AG08395 (cell line): ENCODE measurements at places on chromosomes 7 and 10.

DNA sequence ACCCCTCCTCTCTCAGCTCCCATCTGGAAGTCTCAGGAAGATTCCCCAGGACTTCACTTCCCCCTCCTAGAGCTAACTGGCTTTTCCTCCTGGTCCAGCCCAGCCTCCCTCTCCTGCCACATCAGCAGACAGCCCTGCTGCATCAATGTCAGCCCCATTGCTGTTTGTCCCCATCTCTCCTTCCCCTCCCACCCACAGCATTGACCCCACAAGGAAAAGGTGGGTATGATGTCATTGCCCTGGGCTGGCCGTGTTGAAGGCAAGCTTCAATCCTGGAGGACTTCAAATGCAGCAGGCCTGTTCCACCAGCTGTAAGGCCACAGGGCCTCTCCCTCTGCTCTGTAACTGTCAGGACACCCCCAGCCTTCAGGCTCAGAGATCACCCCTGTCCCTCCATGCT is 66.5 kb downstream of the C10orf105 start:
- DNase-seq, result no peak

- DNase-seq, result no peak
These were observed 83.4 kb downstream of the DOCK4 start for GRCh38 chr7:112122798-112123197.

GRCh38 chr7:101151908-101152651 is 2.2 kb upstream of the AP1S1 start:
- no peak for DNase-seq

- no peak for DNase-seq
These were observed 90.1 kb upstream of the PIK3CG start for GRCh38 chr7:106774768-106775551.

DNA sequence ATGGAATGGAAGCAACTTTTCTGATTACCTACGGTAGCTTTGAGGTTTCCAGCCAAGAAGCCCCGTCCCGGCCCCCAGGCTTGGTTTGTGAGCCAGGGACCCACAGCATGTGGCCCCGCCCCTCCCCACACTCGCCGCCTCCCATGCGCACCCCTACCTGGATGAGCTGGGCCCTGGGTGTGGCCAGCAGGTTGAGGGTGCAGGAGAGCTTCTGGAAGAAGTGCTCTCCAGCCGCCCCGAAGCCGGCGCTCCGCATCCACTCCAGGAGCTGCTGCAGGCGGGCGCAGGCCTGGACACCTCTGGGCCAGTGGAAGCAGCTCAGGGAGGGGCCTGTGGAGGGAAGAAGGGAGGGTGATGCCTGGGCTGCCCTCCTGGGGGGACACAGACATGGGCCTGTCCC is 39.7 kb downstream of the AP5Z1 start:
- no peak for DNase-seq

- DNase-seq, result no peak
These were observed 134.6 kb downstream of the TCERG1L start for GRCh38 chr10:131176907-131177306.

GRCh38 chr10:110083884-110084283 is 76.1 kb downstream of the ADD3 start:
- DNase-seq, result peak; percentile 6

DNA sequence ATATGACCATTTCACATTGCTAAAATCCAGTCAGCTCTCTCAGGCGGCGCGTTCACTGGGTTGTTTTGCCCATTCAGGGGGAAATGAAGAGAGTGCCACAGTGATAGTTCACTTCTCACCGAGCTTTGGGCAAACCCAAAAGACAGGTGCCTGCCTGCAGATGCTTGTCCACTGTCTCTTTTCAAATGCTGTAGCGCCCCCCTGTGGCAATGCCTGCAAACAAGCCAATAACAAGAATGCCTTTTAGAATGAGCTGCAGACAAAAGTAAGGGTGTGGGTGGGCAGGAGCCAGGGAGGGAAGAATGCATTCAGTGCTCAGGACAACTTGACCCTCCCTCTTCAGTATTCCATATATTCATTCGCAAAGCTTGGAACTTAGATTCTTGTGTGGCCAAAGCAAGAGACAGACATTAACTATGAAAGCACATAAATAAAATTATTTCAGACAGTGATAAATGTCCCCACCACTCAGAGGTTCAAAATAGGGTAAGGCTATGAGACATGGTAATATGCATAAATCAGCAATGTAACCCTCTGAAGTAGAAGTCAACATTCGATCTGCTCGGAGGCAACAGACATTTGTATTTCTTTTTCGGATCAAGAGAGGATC is 86.9 kb downstream of the JAZF1 start:
- DNase-seq, result peak; percentile 65

- DNase-seq, result no peak
These were observed 115.9 kb downstream of the RAPGEF5 start for GRCh38 chr7:22240904-22241571.

- DNase-seq, result no peak
These were observed 32.4 kb upstream of the INPP5F start for GRCh38 chr10:119693262-119693957.

GRCh38 chr7:22653951-22654350 is 73.0 kb upstream of the IL6 start:
- no peak for DNase-seq

- DNase-seq, result no peak
These were observed 258.8 kb downstream of the THSD7A start for GRCh38 chr7:11573128-11573750.

GRCh38 chr10:128211953-128212727 is 85.9 kb upstream of the MKI67 start:
- DNase-seq, result peak; percentile 89

- no peak for DNase-seq
These were observed 8.3 kb downstream of the HOXA4 start for GRCh38 chr7:27122077-27122910.

GRCh38 chr7:139060695-139061237 is 24.9 kb upstream of the ZC3HAV1L start:
- no peak for DNase-seq

GRCh38 chr7:6128205-6128604 is 97.0 kb downstream of the ANKRD61 start:
- no peak for DNase-seq

DNA sequence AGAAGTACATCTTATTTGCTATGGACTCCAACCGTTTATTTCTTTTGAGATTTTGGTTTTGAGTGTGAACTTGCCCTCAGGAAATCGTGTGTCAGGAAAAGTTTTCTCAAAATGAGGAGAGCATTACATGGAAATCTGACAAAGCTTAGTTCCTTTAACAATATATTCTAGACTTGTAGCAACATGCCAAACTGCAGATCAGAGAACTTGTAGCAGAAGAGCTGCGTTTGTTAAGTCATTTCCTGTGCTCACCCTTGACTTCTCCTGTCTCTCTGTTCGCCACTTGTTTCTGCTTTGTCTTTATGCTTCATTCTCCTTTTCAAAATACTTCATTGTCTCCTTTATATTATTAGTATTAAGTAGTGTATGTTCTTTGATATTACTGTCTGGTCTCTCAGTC is 116.6 kb upstream of the FOXP2 start:
- no peak for DNase-seq

DNA sequence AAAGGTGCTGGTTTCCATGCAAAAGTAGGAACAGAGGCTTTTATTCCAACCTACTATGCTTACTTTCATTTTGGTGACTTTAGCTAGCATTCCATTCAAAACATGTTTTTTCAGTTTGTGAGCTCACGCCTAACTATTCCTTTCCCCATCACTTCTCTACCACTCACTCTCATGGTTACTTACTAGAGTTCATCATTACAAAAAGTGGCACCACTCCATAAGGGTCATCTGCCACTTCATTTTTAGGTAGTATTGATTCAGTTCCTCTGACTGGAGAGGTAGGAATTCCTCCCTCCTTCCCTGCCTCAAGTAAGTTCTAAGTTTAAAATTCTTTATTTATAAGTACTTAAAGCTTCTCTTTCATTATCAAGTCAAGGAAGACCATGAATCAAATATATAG is 543.1 kb downstream of the HTR7 start:
- DNase-seq, result no peak

GRCh38 chr10:69377933-69378332 is 38.8 kb downstream of the TACR2 start:
- no peak for DNase-seq

GRCh38 chr7:131027287-131027773 is 293.3 kb upstream of the KLF14 start:
- DNase-seq, result peak; percentile 88

DNA sequence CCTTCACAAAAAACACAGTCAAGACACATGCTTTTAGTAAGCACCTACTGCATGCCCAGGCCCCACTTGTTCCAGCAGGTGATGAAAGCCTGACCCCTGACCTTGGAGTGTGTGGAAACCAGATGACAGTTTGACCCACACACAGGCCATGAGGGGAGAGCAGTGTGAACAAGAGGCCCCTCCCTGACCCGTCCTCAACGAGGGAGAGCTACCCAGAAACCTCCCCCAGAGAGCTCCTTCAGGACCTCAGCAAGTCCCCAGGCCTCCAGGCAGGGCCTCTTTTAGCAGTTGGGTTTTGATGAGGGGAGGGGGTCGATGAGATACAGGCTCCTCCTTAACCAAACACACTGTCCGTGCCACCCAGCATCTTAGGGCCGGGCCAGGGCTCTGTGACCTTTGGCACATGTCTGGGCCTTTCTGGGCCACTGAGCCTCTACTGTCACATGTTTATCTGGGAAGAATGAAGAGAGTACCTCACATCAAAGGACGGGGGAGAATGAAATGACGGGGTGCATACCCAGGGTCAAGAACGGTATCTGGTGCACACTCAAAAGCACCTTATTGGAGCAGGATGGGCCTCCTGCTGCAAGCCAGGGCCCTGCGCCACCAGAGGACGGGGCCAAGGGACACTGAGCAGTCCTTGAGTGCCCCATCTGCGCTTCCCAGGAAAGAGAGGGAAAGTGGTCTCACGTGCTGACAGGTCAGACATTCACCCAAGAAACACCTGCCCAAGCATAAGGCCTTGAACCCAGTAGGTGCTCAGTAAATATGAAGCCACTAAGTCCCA is 202.6 kb upstream of the ZMIZ1 start:
- no peak for DNase-seq

DNA sequence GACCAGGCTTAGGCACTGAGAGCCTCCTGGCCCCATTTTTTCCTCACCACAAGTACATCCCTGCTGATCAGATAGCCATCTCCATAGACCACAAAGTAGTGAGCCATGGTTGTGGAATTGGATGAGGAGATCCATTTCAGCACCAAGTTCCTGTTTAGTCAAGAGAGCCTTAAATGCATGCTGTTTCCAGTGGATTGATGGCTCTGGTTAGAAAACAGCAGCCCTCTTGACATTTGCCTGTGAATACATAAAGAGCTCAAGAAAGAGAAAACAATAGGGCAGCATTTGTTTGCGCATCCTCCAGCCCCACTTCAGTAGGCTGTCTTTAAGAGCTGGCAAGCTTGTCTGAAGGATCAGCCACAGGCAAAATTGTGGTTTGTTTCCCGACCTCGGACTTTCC is 251.2 kb downstream of the POU6F2 start:
- peak; percentile 50 for DNase-seq

GRCh38 chr7:51606601-51607154 is 290.1 kb upstream of the COBL start:
- DNase-seq, result no peak

- DNase-seq, result no peak
These were observed 161.2 kb downstream of the LRRTM3 start for GRCh38 chr10:67087135-67087425.

DNA sequence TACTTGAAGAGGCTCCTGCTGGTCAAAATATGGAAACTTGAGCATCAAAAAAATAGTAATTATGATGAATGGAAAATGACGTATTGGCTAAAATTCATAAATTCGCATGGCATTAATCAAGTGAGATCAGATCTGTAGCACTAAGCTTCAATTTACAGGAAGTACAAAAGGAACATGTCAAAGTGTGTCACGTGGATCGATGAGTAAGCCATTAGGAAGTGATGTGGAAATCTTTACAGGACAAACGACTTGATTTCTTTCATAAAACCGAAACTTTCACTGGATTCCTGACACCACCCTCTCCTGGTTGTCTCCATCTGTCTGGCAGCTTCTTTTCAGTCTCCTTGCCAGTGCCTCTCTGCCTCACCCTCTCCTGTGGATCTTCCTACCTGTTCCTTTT is 25.8 kb downstream of the AKR1C8 start:
- DNase-seq, result no peak

DNA sequence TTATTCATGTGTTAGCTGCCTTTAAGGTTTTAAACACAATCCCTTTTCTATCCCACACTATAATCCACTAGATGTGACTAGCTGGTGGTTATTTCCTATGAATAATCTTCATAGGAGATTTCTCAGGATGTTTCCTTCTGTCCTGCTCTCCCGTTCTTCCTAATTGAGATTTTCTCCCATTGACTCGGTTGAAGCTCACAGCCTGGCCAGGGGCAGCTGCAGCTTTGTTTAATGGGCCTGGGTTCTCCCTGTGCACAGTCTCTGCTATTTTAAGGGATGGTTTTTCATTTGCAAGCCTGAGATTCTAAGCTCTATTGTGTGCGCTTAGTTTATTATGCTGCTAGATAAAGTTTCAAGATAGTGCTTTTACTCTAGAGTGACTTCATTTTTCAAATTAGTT is 283.4 kb upstream of the AOAH start:
- DNase-seq, result no peak

DNA sequence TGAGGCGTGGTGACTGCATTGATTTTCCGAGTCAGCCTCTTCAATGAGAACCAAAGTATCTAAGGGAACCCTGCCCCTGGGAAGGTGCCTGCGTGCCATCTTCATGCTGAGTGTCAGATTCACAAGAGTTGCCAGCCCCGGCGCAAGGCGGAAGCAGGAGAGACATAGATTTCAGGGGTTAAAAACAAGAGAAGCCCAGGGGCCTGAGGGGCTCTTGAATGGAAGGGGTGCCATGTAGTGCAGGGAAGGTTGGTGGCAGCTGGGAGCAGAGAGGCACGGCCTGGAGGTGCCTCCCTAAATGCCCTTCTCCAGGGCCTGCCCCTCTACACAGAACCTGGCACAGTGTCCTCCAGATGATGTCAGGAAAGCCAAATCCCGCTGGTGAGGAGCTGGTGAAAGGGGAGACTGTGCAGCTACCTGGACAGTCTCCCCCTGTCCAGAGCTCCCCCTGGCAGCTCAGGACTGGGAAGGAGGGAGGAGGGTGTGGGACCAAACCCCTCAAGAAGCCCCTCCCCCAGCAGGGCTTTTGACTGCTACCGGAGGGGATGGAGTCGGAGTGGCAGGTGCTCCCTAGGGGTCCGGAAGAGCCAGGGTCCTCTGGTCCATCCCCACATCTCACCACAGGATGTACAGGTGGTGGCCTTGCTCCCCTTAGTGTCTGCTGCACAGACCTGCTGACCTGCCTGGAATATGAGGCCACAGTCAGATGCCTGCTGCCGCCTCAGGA is 137.9 kb downstream of the TCERG1L start:
- DNase-seq, result no peak

GRCh38 chr10:69749178-69750010 is 52.3 kb upstream of the COL13A1 start:
- peak; percentile 77 for DNase-seq
